Osteoblast (primary cell): ENCODE measurements at places on chromosomes 2 and 18. TPM values are rescaled to one million over a fixed set of nuclear protein-coding genes. Genes with fewer than 3 reads are reported as not detected.

- no peak for DNase-seq
Observed at GRCh38 chr2:104871972-104872865, 18.3 kb downstream of the POU3F3 start.

DNA sequence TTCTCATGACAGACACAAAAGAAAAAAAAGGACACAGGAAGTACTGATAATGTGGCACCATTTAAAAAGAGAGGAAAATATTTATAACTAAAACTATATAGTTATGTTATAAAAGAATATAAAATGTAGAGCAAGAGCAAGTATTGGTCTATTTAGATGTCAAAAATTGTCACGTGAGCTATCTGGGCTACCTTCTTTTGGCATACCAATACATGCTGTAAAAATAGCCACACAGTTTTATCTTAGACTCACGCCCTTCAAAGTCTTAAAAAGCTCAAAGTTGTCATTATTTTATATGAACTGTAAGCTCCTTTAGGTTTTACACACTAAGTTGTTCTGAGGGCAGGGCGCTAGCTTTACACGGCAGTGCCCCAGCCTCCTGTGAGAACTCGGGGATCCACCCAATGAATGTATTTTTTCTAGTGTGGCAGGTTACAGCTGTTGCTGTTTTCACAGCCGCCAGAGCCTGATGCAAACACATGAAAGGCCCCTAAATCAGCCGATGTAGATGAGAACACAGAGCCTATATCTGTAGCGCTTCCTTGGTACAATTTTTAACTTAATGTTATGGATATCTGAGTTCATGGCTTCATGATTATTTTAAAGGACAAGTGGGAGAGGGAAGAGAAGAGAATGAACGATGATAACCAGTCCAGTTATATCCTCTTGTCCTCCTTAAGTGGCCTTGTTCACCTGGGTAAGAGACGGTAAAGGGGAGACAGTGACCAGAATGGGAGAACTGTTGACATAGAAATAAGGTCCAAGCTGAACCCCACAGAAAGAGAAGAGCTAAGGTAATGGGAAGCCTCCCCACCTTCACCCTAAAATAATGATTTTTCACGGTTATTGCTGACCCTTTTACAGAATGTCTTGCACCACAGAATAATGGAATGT is 130.8 kb downstream of the CACNB4 start:
- DNase-seq = no peak
- no peaks in the 10 kb centered on the region for H3K27me3 ChIP-seq
- H3K27ac ChIP-seq = no peak overlapping the region
- H3K36me3 ChIP-seq = no peaks in the 10 kb centered on the region
- H3K4me1 ChIP-seq = no peaks in the 10 kb centered on the region
- H3K4me3 ChIP-seq = no peak overlapping the region

DNA sequence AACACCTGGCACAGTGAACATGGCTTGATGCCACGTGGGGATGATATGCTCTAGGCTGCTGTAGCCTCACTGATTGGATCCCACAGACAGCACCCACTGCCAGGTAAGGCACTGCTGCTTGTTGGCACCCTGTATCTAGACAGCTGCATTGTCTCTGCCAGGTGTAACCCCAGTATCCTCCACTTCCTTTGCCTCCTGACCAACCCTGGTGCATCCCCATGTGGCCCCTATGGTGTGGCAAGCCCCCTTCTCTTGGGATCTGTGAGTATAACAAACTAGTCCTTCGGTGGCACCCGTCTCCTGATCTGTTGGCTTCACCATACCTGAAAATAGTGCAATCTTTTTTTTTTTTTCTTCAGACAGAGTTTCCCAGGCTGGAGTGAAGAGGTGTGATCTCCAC is 11.1 kb downstream of the TEX51 start:
- DNase-seq = no peak
- H3K27ac ChIP-seq = no peak overlapping the region

DNA sequence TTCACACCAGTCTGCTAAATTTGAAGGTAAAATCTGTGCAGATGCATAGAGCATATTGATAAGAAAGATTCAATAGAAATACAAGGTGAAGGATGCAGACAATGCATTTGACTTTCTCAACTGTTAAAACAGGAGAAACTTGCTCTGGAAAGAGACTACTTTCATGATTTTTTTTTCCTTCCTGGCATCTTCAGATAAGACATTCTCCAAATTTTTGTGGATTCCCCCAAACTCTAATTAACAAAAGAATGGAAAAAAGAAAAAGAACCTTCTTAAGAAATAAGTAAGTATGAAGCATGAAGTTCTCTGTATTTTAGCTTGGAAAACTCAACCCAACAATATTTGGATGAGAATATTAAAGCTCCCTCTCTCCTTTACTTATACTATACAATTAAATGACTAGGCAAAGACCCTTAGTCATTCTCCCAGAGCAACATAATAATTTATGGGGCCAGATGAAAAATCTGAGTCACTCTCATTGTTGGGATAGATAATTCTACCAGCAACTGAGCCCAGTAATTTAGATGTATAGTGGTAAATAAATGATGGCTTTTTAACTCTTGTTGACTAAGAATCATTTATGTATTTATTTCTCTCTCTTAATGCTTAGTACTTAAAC is 298.7 kb upstream of the COL3A1 start:
- H3K27ac ChIP-seq = peak overlapping the region; percentile 61
- no peaks in the 10 kb centered on the region for H3K36me3 ChIP-seq
- DNase-seq = peak; percentile 32
- H3K4me3 ChIP-seq = no peak overlapping the region

DNA sequence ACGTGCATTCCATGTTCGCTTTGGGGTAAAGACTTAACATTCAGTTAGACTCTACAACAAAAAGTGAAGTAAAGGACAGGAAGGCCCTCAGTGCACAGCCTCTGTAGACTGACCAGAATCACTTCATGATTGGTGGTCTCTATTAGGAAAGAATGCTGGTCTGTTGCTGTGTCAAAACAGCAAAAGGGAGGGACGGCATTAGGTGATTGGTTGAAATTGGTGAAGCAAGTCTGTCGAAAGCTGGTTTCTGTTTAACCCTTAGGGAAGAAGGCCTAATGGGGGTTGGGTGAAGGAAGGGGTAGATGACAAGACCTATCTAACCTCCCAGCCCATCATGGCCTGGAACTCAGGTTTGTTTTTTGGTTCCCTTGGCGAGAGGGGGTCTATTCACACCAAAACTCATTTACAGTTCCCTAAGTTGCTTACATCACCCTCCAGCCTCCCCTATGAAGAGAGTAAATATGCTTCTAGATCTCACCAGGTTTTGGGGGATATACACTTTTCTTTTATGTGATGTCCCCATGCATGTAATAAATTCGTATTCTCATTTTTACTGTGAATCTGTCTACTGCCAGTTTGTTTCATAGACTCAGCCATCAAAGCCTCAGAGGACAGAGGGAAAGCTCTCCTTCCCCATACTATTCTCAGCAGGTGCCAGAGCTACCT is 65.6 kb downstream of the TMEM17 start:
- DNase-seq = no peak
- H3K36me3 ChIP-seq = no peaks in the 10 kb centered on the region
- H3K27me3 ChIP-seq = peaks cover 39% of the 10 kb centered on the region
- no peaks in the 10 kb centered on the region for H3K4me1 ChIP-seq

DNA sequence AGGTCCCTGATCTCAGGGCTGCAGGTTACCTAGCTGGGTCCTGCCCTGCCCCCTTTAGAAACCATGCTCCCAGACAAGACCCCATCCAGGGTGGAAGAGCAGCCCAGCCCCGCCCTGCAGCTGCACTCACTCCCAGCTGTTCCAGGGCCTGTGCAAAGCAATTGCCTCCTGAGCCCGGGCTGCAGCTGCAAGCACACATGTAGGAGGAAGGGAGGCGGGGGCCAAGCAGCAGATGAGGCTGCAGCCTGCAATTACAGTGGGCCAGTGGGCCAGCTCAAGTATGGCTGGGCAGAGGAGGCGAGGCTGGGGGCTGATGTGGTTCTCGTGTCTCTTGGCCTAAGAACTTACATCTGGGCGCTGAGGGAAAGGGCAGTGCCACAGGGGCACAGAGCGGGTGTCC is 65.4 kb upstream of the TUBA3E start:
- no peaks in the 10 kb centered on the region for H3K4me1 ChIP-seq
- H3K27me3 ChIP-seq = peaks cover 21% of the 10 kb centered on the region
- peak; percentile 36 for DNase-seq
- H3K4me3 ChIP-seq = no peak overlapping the region
- H3K36me3 ChIP-seq = no peaks in the 10 kb centered on the region

DNA sequence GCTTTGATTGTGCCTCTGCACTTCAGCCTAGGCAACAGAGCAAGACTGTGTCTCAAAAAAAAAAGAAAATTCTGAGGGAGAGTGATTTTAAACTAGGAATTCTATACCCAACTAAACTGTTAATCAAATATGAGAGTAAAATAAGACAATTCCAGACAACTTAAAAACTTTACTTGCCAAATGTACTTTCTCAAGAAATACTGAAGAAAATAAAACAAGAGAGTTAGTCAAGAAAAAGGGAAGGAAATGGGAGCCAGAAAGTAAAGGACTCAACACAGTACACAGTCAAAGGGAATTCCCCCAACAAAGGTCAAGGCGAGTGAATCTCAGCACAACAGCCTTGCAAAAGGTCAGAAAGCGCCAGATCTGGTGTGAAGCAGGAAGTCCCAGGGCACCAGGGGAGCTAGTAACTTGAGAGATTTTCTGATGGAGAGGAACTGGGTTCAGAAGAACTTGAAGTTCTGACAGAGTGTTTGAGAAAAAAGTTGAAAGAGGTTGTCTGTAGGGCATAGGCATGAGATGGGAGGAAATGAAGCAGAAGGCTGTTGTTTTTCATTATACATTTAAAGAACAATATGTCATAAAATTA is 22.6 kb upstream of the TBC1D8 start:
- no peak for DNase-seq
- H3K27me3 ChIP-seq = no peaks in the 10 kb centered on the region
- peaks cover 6% of the 10 kb centered on the region for H3K4me1 ChIP-seq
- no peak overlapping the region for H3K27ac ChIP-seq
- H3K4me3 ChIP-seq = no peak overlapping the region

DNA sequence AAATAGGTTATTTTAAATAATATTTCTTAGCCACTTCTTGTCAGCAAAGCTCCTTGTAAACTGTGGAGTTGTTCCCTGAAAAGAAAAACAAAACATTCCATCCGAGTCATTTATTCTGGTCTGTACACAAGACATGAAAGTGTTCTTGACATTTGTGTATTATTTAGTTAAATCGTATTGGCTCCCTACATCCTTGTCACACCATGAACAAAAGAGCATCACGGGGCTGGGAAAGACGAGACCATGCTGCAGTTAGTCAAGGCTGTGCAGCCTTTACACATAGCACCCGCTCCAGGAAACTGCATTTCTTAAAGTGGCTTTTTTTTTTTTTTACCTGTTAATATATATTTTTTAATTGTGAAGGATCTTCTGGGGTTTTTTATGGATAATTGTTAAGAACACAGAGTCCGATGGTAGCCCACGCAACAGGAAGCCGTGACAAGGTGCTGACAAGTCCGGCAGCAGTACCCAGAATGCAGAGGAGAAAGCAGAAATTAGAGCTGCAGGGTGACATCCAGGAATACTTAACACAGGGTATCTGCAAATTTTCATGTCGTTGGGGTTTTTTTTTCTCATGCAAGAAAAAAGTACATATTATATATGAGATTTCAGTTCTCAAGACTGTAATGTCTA is 588.4 kb downstream of the ARHGAP15 start:
- H3K27ac ChIP-seq = no peak overlapping the region
- DNase-seq = no peak
- H3K27me3 ChIP-seq = no peaks in the 10 kb centered on the region
- H3K4me3 ChIP-seq = peak overlapping the region; percentile 58
- H3K4me1 ChIP-seq = peaks cover 11% of the 10 kb centered on the region
- no peaks in the 10 kb centered on the region for H3K36me3 ChIP-seq

GRCh38 chr18:2948038-2948437 is 64.9 kb downstream of the LPIN2 start:
- H3K4me3 ChIP-seq = no peak overlapping the region
- H3K27me3 ChIP-seq = no peaks in the 10 kb centered on the region
- no peak for DNase-seq
- peaks cover 45% of the 10 kb centered on the region for H3K36me3 ChIP-seq

DNA sequence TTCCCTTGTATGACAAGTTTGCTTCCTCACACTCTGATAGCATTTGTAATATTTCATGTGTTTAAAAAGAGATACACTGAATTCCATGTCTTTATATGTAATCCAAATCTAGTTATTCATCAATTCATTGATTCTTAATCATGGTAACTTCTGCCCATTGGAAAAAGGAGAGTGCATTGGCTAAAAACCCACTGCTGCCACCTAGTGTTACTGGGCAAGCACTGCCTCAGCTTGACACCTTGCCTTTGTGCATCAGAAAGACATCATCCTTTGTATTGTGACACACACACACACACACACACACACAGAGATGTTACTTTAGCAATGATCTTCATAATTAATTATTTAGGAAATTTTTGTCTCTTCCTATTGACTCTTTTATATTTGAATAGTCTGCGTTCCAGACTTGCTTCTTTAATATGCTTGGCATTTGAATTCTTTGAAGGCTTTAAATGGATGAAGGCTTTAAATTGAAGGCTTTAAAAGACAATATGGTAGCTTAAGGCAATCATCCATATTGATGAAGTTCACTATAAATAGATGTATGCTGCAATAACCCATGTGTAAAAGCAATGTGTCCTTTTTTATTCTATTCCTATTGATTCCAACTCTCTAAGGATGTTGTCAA is 414.2 kb upstream of the CHST9 start:
- no peak overlapping the region for H3K4me3 ChIP-seq
- no peaks in the 10 kb centered on the region for H3K4me1 ChIP-seq
- H3K27ac ChIP-seq = no peak overlapping the region
- DNase-seq = no peak

DNA sequence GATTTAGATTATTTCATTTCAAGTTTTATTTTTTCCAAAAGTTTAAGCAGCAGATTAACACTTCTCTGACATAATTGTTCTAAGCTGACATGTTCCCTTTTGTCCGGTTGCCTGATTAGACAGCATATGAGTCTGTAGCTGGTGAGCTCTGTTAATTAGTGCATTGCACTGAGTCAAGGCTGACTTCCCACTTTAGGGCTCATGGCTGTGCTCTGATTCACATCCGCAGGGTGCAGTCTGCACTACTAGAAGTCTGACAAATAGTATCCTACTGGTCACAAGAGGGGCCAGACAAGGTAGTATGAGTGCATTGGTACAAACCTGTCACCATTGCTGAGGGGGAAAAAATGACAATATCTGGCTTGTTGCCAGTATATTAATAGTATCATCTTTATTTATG is 443.9 kb upstream of the ZNF804A start:
- H3K27me3 ChIP-seq = no peaks in the 10 kb centered on the region
- H3K4me3 ChIP-seq = no peak overlapping the region
- H3K27ac ChIP-seq = no peak overlapping the region
- no peak for DNase-seq

DNA sequence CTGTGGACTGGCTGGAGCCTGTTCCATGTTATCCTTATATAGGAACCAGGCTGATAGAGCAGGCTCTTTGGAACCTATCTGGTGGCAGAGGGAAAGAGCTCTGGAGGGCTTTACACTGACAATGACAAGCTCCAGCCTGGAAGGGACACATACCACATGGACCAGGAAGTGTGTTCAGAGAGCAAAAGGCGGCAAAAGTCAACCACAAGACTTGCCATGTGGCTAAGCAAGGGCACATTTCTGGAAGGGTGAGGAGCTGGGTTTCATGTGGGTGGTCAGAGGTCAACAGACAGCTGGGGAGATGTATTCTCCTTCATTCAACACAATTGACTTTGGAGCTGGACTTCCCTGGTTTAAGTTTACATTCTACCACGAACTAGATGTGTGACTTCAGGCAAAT is 325.2 kb downstream of the DYSF start:
- DNase-seq = no peak
- no peak overlapping the region for H3K27ac ChIP-seq
- H3K36me3 ChIP-seq = no peaks in the 10 kb centered on the region
- H3K27me3 ChIP-seq = peaks cover 48% of the 10 kb centered on the region

GALNT3 gene
- 11.2 and 12.7 TPM in 2 replicates for total RNA-seq

ANKRD30B gene
- 6.9 and 11.5 TPM in 2 replicates for total RNA-seq

MAPK4 gene
- total RNA-seq = not detected in 2 replicates

KCTD1 gene
- 14.4 and 14.8 TPM in 2 replicates for total RNA-seq

LYPD6B gene
- 2.5 and 2.9 TPM in 2 replicates for total RNA-seq

HAUS1 gene
- 31.8 and 40.9 TPM in 2 replicates for total RNA-seq

COQ10B gene
- total RNA-seq = 43.9 and 48.1 TPM in 2 replicates

SLC4A3 gene
- 2.5 and 3.8 TPM in 2 replicates for total RNA-seq
